ENCODE measurements at places on chromosomes 6 and 20. TPM values are rescaled to one million over a fixed set of nuclear protein-coding genes. Genes with fewer than 3 reads are reported as not detected.

The COMMD7 gene
- 68.4 TPM for total RNA-seq

The APMAP gene
- total RNA-seq: 43.2 TPM

- DNase-seq: no peak
Measured at GRCh38 chr6:90989763-90990162, 402.9 kb upstream of the MAP3K7 start.

DNA sequence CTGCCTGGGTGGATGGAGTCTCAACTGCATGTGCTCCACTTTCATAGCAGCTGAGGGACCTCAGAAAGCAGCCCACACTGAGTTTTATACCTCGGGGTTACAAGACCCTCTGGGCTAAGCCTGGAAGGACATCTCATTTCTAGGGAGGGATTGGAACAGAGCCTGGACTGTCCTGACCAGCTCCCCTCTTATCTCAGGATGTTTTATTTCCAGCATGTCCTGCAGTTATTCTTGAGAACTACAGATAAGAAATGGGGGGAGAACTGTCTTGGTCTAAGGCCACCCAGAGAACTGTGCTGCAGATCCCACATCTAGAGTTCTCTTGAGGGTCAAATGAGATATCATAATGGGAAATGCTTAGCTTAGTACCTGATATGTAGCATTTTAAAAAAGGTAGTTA is 97.3 kb upstream of the CHD6 start:
- no peak for DNase-seq

The TFAP2B gene
- not detected for total RNA-seq
